IPS-NIHi11 (cell line): ENCODE measurements at places on chromosomes 16 and 17.

DNA sequence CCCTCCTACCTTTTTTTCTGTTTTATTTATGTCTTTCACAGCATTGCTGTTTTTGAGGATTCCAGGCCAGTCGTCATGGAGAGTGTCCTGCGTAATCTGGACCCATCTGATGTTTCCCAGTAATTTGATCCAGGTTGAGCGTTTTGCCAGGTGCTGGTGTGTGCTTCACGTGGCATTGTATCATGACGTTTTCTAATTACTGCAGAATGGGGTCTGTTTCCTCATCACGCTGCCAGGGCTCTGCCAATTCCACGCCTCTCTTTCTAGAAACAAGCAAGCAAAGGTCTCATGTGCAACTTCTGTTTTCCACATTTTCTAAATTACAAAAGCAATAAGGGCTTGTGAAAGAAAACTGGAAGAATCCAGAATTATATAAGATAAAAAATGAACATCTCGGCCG is 28.3 kb upstream of the BHLHA9 start:
- DNase-seq: no peak

- peak; percentile 35 for DNase-seq
Measured at GRCh38 chr17:74055508-74056160, 147.8 kb upstream of the RPL38 start.

- DNase-seq: no peak
Measured at GRCh38 chr17:63066158-63066813, 100.3 kb downstream of the TANC2 start.

DNA sequence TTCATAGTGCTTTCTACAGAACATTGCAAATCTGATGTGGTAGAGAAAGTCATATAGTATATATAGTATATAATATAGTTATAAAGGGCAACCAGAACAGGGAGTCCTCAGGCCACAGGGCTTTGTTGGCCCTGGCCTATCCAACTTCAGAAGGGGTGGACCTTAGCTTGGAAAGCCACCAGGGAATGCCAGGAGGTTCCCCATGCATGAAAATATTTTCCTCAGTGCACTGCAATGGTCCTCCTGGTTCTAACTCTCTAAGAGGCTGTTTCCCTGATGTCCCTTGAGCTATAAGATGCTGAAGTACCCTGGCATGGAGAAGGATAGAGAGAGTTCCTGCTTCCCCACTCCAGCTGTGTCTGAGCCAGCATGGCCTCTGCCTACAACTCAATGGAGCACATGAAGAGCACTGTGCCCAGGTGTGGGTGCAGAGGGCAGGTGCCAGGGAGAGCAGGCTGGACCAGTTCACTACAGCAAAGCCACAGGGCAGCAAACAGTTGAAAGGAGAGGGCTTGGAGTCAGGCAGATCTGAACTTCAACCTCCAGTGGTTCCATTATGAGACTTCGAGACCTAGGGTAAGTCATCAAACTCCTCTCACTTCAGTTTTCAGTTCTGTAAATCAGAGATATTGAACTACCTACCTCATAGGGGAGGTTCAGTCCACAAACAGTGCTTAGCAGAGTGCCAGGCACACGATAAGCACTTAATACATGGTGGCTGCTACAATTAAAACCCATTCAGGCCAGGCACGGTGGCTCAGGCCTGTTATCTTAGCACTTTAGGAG is 183.1 kb downstream of the SALL1 start:
- DNase-seq: no peak

DNA sequence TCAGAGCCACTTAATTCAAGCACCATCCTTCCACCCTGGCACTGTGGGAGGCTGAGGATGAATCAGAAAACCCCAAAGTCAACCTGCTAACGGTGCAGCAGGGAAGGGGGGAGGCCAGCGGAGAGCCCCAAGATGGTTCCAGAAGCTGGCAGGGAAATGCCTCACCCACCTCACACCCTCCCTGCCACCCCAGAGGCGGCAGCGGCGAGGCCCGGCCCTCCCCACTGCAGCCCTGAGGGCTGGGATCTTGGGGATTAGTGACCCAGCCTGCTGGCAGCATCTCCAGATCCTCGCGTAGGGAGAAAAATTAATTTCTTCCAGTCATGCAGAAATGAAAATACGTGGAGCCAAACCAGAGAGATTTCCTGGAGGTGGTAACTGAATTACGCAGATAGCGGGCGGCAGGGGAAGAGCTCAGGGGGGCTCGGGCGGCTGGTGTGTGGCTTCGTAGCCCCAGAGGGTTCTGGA is 38.2 kb downstream of the CBFA2T3 start:
- DNase-seq: no peak

GRCh38 chr17:74351552-74352210 is 10.0 kb downstream of the BTBD17 start:
- DNase-seq: peak; percentile 87

DNA sequence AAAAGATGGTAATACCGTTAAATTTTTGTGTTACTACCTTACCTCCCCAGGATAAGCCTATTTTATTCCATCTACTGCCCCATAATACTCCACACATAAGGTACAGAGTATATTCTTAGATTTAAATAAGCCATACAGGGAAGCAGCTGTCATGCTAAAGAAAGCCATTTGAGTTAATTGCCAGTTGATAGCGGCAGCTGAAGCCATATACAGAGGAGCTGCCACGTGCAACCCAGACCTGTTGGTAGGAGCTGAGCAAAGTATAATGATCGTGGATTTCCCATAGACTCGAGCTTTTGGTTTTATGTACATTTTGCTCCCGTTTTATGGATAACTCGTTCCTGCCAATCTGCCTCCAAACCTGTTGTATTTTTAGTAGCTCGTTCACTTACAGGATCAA is 12.0 kb downstream of the CPSF4L start:
- DNase-seq: no peak

- no peak for DNase-seq
Measured at GRCh38 chr16:85753559-85753958, 2.7 kb upstream of the C16orf74 start.

- no peak for DNase-seq
Measured at GRCh38 chr16:25297151-25297787, 39.6 kb upstream of the ZKSCAN2 start.
